Fibroblast of skin of right biceps (primary cell): ENCODE measurements at places on chromosomes 3 and 15.

GRCh38 chr15:62492900-62493299, 327.8 kb upstream of the C2CD4B start:
- no peak for DNase-seq

- no peak for DNase-seq
These were observed 111.5 kb downstream of the GABRG3 start for GRCh38 chr15:27082526-27082925.

- no peak for DNase-seq
These were observed 33.3 kb downstream of the RLBP1 start for GRCh38 chr15:89187986-89188514.

DNA sequence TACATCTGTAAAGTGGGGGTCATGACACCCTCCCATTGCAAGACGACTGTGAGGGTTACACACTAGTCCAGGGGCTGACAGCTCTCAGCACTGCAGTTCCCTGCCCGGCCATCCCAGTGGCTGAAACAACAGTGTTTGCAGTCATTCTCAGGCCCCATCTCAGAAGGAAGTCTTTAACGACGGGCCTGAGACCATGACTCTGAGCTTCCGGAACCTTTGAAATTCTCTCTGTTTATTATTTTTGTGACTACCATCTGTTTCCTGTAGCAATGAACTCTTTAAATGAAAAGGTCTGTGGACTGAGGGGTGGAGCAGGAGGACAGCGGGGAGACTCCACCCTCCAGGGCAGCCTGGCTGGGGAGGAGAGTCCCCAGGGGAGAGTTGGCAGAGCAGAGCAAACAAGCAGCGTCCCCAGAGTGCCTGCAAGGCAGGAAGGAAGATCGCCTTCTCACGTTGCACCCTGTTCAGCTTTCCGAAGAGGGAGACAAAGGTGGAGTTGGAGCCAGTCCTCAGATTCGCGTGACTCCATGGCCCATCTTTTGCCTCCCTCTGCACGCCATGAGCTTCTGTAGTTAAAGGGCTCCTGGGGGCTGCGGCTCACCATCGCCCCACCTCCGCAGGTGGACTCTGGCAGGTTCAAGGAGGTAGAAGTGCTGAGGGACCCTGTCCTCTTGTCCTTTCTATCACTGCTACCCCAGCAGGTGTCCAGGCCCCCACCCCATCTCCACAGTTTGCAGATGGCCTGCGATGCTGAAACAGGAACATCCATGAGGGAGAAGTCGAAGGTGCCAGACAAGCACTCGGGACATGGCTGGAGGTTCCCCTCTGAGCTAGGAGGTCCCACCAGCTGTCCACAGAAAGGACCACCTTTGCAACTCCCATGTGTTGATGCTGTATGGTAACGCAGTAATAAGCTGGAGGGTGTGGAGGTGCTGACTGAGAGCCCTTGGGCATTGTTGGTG, 525.8 kb upstream of the PROK2 start:
- DNase-seq: peak; percentile 73

GRCh38 chr15:39746176-39746575, 36.5 kb downstream of the FSIP1 start:
- no peak for DNase-seq

- DNase-seq: no peak
These were observed 62.7 kb downstream of the CPNE4 start for GRCh38 chr3:131972091-131972490.

GRCh38 chr3:156252656-156253055, 132.3 kb downstream of the KCNAB1 start:
- DNase-seq: no peak

- DNase-seq: no peak
These were observed 159.9 kb upstream of the PFN2 start for GRCh38 chr3:150130404-150131100.

DNA sequence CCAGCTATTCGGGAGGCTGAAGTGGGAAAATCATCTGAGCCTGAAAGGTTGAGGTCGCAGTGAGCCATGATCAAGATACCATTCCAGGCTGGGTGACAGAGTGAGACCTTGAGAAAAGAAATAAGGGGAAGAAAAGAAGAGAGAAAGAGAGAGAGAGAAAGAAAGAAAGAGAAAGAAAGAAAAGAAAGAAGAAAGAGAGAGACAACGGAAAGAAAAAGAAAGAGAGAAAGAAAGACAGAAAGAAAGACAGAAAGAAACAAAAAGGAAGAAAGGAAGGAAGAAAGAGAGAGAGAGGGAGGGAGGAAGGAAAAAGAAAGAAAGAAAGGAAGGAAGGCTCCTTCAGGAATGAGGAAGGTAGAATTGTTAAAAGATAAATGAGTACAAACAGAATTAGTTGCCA, 84.5 kb downstream of the RPL22L1 start:
- DNase-seq: no peak

GRCh38 chr3:140176526-140176925, 241.5 kb downstream of the CLSTN2 start:
- peak; percentile 71 for DNase-seq
